ENCODE measurements at places on chromosomes 7 and 10.

DNA sequence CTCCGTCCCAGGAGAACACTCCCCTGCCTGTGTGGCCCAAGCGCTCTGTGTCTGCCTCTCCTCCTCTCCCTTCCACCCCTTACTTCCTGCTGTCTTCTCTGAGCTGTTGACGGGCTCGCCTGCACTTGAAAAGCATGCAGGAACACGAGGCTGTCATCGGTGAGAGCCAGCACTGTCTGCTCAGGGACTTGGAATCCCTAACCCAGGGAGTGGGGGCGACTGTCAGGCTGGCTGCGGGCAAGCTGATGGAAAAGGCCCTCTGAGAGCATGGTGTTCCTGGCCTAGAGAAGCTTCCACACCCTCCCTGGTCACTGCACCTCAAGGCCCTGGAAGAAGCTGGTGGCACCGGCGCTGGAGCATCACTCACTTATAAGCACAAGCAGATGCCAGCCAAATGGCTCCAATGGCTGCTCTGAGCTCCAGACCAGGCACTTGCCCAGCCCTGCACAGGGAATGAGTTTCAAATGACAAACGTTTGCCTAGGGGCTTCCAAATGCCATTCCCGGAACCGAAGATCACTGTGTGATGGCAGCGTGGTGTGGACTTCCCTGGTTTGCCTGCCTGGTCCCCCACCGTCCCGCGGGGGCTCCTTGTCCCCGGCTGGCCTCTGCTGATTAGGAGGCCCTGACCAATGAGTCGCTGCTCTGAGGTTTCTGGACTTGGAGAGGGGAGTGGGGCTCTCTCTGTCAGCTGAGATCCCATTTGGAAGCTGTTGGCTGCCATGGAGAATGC lies 56.7 kb upstream of the EBF3 start:
- DNase-seq: no peak

DNA sequence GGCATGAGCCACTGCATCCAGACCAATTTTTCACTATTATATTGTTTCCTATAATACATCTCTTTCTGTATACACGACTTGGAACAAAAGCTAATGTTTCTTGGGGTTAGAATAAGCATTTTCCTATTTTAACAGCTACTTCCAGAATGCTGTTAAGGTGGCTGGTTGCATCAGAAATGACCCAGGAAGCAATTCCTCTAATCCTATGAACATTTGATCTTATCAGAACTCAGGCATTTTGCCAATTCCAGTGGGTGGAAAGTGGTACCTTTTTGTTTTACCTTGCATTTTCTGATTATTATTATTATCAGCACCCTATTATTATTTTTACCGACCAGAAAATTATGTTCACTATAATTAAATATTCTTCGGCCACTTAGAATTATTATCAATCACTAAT lies 73.3 kb downstream of the NDUFB2 start:
- no peak for DNase-seq

DNA sequence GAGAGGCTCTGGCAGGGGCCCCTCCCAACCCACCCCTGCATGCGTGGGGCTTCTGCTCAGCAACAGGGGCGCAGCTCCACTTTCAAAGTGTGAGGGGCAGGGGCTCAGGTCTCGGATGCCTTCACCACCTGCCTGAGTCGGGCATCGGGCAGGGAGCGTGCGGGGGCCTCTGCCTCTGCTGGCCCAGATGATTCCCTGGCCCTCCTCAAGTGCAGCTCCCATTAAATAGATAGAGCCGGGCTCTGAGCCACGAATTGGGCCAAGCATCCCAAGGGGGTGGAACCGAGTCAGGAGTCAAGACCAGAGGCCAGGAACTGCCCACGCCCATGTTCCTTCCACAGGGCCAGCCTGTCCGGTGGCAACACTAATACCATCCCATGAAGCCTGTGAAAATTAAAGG lies 108.9 kb upstream of the FAM20C start:
- no peak for DNase-seq

DNA sequence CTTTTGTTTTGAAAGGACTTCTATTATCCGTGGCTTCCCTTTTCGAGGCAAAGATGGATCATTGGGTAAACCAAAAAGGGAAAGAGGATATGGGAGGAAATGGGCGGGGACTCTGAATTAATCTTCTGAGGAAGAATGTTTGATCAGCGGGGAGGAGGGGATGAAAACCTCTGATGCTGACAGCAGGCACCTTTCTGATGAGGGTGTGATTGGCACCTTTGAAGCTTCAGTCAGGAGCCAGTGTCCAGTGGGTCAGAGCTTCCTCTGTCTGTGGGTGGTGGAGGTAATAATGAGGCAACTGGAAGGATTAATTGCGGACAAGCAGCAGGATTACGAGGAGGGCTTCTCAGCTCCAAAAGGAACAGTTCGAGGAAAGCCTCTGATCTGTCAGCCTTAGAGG lies 877.6 kb downstream of the LRMDA start:
- DNase-seq: no peak

DNA sequence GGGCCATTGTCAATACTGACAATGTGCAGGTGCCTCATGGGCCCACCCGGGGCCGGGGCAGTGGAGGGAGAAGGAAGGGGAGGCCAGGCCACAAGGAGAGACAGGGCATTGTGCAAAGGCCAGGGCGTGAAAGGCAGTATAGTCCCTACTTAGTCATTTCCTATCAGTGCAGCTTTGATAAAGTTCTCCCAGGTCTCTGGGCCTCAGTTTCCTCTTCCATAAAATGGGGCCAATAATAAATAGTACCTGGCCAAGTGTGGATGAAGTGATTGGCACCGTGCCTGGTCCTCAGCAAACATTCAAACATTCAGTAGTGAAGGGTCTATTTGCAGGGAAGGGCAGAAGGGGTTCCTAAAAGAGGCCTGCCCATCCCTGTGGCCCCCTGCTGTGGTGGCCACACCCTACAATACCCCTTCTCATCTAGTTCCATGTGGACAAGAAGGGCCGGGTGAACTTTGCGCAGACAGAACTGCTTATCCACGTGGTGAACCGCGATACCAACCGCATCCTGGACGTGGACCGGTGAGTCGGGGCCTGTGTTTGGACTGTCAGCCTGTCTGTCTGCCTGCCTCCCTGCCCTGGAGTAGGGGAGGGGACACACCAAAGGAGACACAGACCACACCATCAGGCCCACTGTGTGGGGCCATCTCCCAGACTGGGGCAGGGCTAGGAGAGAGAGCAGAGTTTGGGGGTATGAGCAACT lies 36.9 kb upstream of the VSIR start:
- no peak for DNase-seq

GRCh38 chr10:22005763-22006162 lies 2.2 kb upstream of the DNAJC1 start:
- no peak for DNase-seq

- peak; percentile 36 for DNase-seq
These were observed 150.7 kb upstream of the BET1 start for GRCh38 chr7:94154858-94155257.

DNA sequence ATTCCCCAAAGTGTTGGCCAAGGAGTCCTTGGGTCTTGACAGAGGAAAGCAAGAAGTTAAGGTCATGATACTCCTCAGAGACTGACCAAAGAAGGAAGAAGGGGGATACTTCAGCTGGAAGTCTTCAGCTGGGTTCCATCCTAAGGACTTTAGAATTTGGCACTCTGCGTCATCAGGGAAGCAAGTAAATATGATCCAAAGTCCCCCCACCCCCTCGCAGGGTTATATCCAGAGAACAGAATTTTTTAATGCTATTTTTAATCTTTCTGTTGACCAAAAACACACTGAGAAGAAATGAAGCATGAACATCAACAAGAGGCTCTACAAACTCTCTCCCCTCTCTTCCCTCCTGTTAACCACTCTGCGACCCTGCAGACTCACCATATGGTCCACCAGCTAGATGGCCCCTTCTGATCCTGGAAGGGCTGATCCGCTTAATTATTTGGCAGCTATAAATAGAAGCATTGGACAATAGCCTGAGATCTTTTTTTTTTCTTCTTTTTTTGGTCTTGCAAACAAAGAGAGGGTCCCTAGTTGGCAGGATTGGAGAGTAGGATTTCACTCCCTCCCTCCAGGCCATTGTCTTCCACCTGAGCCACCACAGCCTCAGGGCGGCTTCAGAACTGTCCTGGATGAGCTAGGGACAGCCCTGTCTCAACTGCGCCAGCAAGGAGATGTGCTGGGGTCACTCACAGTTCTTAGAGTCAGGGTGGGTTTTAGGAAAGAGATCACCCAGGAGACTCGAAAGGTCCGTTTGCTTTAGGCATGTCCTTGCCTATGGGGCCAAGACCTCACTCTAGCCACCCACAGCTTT lies 196.0 kb downstream of the KCNMA1 start:
- DNase-seq: no peak

DNA sequence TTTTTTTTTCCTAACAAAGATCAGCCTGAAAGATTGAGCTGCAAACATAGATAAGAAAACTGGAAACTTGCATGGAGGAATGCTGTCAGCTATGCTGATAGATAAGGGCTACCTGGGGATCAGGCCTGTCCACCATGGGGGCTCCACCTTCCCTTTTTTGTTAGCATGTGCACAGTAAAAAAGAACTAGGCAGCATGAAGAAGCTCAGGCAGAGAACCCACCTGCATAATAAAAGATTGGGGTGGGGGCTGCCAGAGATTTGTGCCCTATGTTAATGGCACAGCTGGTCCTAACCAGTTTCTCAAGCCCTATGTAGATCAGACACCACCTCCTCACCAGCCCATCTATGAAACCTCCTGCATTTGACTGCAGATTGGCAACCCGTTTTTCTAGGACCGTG lies 45.4 kb upstream of the CACNB2 start:
- DNase-seq: no peak

DNA sequence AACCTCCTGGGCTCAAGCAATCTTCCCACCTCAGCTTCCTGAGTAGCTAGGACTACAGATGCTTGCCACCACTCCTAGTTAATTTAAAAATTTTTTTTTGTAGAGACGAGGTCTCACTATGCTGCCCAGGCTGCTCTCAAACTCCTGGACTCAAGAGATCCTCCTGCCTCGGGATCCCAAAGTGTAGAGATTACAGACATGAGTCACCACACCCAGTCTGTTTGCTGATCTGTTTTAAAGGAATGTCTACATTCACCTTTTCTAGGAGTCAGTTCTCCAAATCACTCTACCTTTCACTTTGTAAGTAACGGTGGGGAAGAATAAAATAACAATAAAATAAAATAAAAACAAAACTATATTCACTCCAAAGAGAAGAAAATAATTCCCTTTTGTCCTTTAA lies 86.6 kb upstream of the AGBL3 start:
- no peak for DNase-seq

- DNase-seq: peak; percentile 58
These were observed 19.4 kb downstream of the ITGB1 start for GRCh38 chr10:32938554-32939061.

DNA sequence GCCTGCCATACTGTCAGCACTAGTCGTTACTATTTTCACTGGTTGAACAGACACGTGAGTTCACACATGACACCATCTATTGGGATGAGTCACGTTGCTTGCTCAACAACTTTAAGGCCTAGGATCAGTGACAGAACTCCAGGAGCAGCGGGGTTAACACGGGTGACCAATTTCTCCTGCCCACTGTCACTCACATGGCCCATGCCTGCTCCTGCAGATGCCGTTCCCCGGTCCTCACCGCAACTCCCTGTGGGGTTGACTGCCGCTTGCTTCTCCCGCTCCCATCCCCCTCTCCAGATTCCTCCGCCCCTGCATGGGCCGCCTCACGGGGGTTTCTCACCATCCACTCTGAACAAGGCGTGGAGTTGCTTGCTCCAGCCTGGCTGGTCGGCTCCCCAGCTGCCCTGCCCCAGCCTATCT lies 128.2 kb downstream of the TAX1BP1 start:
- DNase-seq: no peak
